Omental fat pad (tissue), 4 donors: ENCODE measurements at places on chromosomes 4 and X.

DNA sequence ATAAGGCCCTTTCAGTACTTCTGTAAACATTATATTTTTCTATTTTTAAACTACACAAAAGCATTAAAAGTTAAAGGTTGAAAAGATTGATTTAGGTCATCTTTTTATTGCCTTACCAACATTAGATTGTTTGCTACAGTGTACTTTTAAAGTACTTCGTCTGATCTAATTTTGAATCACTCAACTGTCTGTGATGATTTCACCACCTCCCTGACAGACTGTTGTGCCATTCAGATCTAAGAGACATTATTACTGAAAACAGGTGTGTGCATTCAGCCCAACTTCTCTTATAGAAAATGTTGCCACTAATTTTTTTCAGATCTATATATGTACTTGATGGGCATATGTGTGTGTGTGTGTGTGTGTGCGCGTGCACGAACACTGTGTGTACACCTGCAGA, 39.3 kb downstream of the GASK1B start:
- DNase-seq = no peak

- DNase-seq = no peak
These were observed 220.8 kb downstream of the SPANXN3 start for GRCh38 chrX:143296521-143296920.

GRCh38 chr4:37682701-37683401, 3.3 kb downstream of the RELL1 start:
- DNase-seq = no peak

- no peak for DNase-seq
These were observed 232.2 kb upstream of the IGFBP7 start for GRCh38 chr4:57342411-57342810.

DNA sequence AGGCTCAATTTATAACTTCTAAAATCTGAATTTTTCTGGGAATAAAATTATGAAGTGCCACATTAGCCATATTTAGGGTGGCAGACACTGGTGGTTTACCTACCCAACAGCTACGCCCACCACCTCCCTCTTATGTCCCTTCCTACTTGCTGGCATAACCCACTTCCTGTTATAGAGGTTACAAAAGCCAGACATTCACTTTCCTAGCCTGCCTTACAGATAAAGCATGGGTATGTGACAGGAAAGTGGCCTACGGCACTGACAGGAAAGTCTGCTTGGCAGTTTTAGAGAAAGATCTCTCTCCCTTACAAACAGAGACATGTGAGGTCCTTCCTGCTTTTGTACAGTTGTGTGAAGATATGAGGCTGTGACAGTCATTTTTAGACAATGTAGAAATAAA, 12.4 kb downstream of the DDX53 start:
- DNase-seq = no peak

DNA sequence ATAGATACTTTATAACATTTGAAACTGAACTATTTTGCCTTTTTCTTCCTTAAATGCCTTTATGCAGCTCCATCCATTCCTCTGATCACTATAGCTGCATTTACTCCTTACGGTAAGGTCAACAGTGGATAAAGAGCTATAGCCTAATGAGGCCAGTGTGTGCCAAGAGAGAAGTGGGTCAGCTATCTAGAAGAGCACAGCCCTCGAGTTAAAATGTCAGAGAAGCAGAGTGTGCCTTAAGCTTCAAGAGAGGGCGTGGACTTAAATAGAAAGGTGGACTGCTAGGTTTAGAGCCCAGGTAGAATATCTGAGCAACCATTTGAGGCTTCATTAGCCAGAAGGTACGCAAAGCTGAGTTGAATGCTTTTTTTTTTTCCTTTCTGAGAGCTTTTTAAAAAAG, 347.4 kb downstream of the BMPR1B start:
- DNase-seq = no peak
